ENCODE measurements at places on chromosomes 3 and 15. TPM values are rescaled to one million over a fixed set of nuclear protein-coding genes. Genes with fewer than 3 reads are reported as not detected.

RGMA gene
- 39.8 TPM for total RNA-seq

SPATA12 gene
- total RNA-seq: 0.19 TPM

PLA2G4E gene
- total RNA-seq: not detected

- DNase-seq: no peak
These were observed 230.7 kb upstream of the TPRG1 start for GRCh38 chr3:188941103-188941502.

GRCh38 chr15:57692709-57693108, 13.8 kb upstream of the POLR2M start:
- DNase-seq: no peak

Measured in H1 (cell line).